ENCODE measurements at places on chromosomes 12 and 14. TPM values are rescaled to one million over a fixed set of nuclear protein-coding genes. Genes with fewer than 3 reads are reported as not detected.

Gene ACRBP
- polyA plus RNA-seq: 8.8 TPM

Gene DIABLO
- polyA plus RNA-seq: 38.8 TPM

DNA sequence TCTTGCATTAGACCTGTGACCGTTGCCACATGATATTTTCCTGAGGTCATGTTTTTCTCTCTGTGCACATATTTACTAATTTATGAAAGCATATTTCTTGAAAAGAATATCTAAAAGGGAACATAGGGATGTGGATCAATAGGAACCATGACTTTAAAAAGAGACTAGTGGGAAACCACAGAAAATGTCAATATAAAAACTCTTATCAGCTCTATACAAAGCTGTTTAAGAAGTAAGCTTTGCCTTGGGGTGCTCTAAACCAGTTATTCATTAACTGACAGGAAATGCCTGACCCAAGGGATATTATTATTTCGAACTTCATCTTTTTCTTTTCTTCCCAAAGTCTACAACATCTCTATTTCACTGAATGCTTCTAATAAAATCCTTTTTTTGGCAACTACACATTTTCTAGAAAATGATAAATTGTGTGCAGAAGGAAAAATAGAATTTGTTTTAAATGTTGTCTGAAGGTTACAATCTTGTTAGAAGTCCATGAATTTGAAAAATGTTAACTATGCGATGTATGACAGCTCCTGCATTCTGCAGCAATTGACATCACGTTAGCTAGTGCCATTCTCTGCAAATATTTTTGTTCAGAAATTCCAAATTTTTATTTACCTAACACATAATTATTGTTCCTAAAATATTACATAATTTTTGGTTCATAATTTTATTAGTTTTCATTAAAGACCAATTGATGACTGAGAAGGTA is 345.0 kb downstream of the SLC16A7 start:
- H3K4me1 ChIP-seq: no peaks in the 10 kb centered on the region
- no peak for DNase-seq
- no peak overlapping the region for H3K27ac ChIP-seq
- no peaks in the 10 kb centered on the region for H3K27me3 ChIP-seq

GRCh38 chr14:73997108-73997943 is 21.8 kb downstream of the ENTPD5 start:
- H3K27ac ChIP-seq: no peak overlapping the region
- H3K27me3 ChIP-seq: no peaks in the 10 kb centered on the region
- DNase-seq: no peak
- H3K4me3 ChIP-seq: no peak overlapping the region
- H3K4me1 ChIP-seq: no peaks in the 10 kb centered on the region

Gene SLCO1B1
- polyA plus RNA-seq: not detected

DNA sequence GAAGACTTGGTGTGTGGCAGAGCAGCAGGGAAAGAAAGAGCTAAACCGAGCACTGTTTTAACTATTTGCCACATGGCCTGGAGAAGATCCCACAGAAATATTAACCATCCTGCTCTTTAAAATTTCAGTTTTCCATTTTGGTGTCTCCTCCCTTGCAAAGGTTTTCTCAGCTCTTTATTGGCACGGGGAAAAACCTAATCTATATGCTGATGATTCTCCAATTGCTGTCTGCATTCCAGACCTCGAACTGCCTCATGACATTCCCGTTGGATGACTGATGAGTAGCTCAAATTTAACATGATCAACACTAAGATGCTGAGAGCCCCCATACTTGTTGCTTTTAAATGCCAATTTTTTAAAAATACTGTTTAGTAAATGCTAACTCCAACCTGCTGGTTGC is 115.0 kb downstream of the EMP1 start:
- no peak for DNase-seq
- no peak overlapping the region for H3K27ac ChIP-seq
- no peak overlapping the region for H3K4me3 ChIP-seq
- H3K27me3 ChIP-seq: no peaks in the 10 kb centered on the region
- no peaks in the 10 kb centered on the region for H3K4me1 ChIP-seq

Gene CLEC9A
- not detected for polyA plus RNA-seq

DNA sequence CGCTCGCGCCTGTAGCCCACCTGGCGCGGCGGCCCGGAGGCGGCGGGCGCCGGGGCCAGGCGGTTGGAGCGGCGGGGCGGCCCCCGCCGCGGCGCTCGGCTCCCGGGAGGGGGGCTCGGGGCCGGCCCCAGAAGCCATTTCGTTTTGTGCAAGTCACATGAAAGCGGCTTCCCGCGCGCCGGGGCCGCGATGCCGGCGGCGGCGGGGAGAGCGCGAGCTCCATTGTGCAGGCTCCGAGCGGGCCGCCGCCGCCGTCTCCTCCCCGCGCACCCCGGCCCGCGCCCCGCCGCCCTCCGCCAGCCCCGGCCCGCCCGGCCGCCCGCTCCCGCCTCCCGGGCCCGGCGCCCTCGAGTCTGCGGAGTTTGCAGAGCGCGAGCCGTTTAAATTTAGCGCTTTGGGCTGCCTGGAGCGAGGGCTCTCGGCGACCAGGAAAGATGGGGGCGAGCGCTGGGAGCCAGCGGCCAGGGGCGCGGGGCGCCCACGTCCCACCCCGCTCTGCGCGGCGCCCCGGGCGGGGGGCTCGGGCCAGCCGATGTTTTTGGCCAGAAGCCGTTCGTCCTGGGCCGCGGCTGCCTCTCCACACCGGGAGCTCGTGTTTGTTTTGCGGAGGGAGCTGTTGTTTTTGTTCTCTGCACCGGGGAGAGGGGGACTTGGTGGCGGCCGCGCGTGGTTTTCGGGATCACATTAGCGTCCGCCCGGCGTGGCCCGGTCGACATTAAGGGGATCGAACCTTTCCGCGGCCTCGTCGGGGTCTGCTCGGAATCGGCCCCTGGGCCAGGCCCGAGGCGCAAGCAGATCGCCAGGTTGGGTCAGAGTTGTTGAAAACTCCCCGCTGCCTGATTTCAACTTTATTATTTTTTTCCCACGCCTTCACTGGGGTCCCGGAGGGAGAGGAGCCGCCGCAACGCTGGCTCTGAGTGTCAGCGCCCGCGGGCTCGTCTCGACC is 982 bp downstream of the BCL7A start:
- DNase-seq: peak; percentile 82
- no peaks in the 10 kb centered on the region for H3K4me1 ChIP-seq

- no peak overlapping the region for H3K4me3 ChIP-seq
- DNase-seq: peak; percentile 66
- H3K4me1 ChIP-seq: no peaks in the 10 kb centered on the region
- no peak overlapping the region for H3K27ac ChIP-seq
- peaks cover 12% of the 10 kb centered on the region for H3K27me3 ChIP-seq
- H3K36me3 ChIP-seq: no peaks in the 10 kb centered on the region
Observed at GRCh38 chr12:131620946-131621681, 89.8 kb upstream of the SFSWAP start.

Gene RHOJ
- 9.0 TPM for polyA plus RNA-seq

DNA sequence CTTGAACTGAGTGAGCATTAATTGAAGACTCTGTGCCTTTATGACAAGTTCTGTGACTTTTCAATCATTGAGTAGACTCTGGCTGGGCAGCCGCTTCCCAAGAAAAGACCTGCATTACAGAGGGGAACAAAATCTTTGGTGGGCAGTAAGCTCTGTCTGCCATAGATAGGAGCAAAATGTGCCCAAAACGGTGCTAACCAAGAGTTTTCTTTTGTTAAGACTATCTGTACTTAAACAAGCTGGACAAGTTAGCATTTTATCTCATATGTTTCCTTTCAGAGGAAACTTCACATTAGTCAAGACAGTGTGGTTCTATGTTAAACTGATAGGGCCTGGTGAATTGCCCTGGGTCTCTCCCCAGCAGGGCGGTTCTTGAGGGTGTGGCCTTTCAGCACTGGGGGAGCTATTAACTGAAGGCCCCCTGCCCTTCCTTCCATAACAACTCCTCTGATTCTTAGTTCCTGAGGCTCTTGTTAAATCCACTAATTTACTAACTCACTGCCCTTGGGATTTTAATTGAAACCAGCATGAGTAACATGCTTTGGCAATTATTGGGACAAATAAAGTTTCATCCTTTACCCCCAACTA is 219.6 kb downstream of the KTN1 start:
- no peak overlapping the region for H3K4me3 ChIP-seq
- H3K36me3 ChIP-seq: no peaks in the 10 kb centered on the region

GRCh38 chr12:124297856-124298255 is 3.0 kb downstream of the RFLNA start:
- peaks cover 21% of the 10 kb centered on the region for H3K4me1 ChIP-seq
- H3K4me3 ChIP-seq: no peak overlapping the region
- H3K27me3 ChIP-seq: peaks cover 38% of the 10 kb centered on the region
- H3K36me3 ChIP-seq: no peaks in the 10 kb centered on the region

DNA sequence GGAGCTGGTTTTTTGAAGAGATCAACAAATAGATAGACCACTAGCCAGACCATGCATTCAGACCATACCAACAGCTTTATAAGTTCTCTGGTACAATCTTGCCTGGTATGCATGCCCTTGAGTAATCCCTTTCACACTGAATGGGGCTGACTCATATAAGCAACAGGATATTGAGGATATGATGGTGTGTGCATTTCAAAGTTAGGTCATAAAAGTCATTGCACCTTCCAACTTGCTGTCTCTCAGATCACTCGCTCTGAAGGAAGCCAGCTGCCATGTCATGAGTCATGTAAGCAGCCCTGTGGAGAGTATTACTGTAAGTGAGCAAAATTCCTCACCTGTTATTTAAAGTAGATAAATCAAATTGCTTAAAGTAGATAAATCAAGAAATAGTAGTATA is 45.0 kb upstream of the OR6J1 start:
- H3K27me3 ChIP-seq: no peaks in the 10 kb centered on the region
- no peak for DNase-seq
- peaks cover 3% of the 10 kb centered on the region for H3K4me1 ChIP-seq
- H3K36me3 ChIP-seq: no peaks in the 10 kb centered on the region

DNA sequence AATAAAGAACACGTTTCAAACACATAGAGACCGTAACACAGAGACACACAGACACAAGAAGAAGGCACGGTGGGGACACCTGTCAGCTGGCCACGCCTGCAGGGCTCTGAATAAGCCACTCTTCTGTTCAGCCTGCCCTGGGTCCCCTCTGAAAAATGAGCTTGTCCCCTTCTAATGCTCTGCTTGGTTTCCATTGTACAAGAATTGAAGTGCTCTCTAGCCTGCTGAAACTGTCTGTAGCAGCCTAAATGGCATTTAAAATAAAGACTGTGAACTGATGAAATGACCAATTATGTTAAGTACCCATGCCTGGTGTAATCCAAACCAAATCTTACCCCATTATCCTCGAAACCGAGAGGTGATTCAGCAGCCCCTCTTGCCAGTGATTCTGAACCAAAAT is 139.8 kb downstream of the FOXN3 start:
- H3K4me3 ChIP-seq: no peak overlapping the region
- DNase-seq: no peak
- peaks cover 42% of the 10 kb centered on the region for H3K4me1 ChIP-seq
- no peak overlapping the region for H3K27ac ChIP-seq
- no peaks in the 10 kb centered on the region for H3K27me3 ChIP-seq
- peaks cover 9% of the 10 kb centered on the region for H3K36me3 ChIP-seq

Gene INSM2
- polyA plus RNA-seq: 0.05 TPM

Gene RBP5
- 93.2 TPM for polyA plus RNA-seq

GRCh38 chr12:14257303-14257733 is 108.2 kb upstream of the ATF7IP start:
- DNase-seq: no peak
- H3K4me3 ChIP-seq: no peak overlapping the region
- H3K27me3 ChIP-seq: no peaks in the 10 kb centered on the region
- peak overlapping the region; percentile 86 for H3K27ac ChIP-seq
- peaks cover 22% of the 10 kb centered on the region for H3K4me1 ChIP-seq
- H3K36me3 ChIP-seq: no peaks in the 10 kb centered on the region

DNA sequence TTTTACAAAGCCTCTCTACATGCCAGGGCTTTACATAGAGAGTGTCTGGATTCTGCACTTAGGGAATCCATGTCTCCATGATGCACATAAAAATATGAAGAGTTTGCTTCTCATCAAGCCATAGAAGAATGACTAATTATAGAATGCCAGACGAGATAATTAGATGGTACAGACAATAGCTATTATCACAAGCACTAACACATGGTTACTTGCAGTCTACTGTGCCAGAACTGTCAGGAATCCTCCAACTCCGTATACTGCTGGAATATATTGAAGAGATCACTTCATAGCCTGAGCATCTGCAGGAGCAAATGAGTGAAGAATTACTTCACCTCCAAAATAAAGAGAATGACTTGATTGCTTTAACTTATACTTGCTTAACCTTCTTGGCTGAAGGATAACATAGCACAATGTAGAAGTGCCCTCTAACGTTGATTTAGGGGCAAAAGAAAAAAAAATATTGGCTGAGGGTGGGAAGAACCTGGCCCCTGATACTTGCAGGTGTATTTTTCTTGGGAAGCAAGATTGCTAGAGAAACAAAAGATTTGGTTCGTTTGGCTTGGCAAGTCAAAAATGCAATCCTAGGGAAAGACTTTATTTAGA is 272.8 kb upstream of the FAR2 start:
- DNase-seq: no peak
- H3K27me3 ChIP-seq: no peaks in the 10 kb centered on the region

DNA sequence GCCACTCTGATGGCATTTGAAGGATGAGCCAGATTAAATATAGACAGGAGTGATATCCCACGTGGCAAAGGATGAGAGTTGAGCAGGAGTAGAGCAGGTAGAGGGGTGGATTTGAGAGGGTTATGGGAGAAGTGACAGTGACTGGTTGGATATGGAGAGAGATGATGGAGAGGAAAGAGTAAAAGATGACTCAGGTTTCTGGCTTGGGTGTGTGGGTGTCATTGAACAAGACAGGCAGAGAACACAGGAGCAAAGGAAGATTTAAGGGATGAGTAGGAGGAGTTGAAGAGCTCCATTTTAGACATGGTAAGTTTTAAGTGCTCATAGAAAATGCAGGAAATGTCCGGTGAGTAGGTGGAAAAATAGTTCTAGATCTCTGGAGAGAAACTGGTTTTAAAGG is 136.9 kb downstream of the EGLN3 start:
- no peaks in the 10 kb centered on the region for H3K4me1 ChIP-seq
- no peak for DNase-seq
- peaks cover 4% of the 10 kb centered on the region for H3K27me3 ChIP-seq
- no peaks in the 10 kb centered on the region for H3K36me3 ChIP-seq

GRCh38 chr12:16880864-16881285 is 274.9 kb upstream of the LMO3 start:
- no peak overlapping the region for H3K27ac ChIP-seq
- H3K36me3 ChIP-seq: no peaks in the 10 kb centered on the region
- H3K27me3 ChIP-seq: no peaks in the 10 kb centered on the region

Gene ABHD12B
- polyA plus RNA-seq: not detected

Gene KLHDC1
- polyA plus RNA-seq: 4.3 TPM

Gene PLEKHD1
- 0.06 TPM for polyA plus RNA-seq

DNA sequence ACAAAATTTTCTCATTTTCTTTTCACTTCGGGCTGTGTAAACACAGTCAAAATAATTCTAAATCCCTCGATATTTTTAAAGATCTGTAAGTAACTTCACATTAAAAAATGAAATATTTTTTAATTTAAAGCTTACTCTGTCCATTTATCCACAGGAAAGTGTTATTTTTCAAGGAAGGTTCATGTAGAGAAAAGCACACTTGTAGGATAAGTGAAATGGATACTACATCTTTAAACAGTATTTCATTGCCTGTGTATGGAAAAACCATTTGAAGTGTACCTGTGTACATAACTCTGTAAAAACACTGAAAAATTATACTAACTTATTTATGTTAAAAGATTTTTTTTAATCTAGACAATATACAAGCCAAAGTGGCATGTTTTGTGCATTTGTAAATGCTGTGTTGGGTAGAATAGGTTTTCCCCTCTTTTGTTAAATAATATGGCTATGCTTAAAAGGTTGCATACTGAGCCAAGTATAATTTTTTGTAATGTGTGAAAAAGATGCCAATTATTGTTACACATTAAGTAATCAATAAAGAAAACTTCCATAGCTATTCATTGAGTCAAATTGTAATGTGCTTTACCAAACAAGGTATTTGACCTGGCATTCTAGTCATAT is 4.8 kb downstream of the CDKN1B start:
- no peak overlapping the region for H3K4me3 ChIP-seq
- peaks cover 40% of the 10 kb centered on the region for H3K4me1 ChIP-seq
- H3K36me3 ChIP-seq: peaks cover 35% of the 10 kb centered on the region
- H3K27ac ChIP-seq: peak overlapping the region; percentile 99

Data from spleen (tissue), 13 donors.